Activated T-cell treated with anti-CD3 and anti-CD28 coated beads for 4 hours (primary cell): ENCODE measurements at places on chromosomes 2 and 18.

GRCh38 chr2:44420725-44421124, 59.0 kb downstream of the CAMKMT start:
- DNase-seq: no peak

DNA sequence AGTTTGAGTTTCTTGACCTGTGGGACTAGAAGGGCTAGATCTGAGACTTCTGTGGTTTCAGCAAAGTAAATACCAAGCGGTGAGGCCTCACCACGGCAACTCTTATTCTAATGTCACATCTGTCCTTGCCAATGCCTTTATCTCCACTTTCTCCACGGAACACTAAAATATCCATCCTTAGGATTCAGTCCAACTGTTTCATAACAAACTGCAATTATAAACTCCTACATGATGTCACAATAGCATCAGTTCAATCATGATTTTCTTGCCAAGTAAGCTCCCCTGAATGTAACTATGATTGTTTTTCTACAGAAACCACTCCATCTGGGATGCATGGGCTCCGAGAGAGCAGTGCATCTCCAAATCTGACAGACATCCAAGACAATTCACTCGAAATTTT, 79.6 kb downstream of the LRATD1 start:
- no peak for DNase-seq

DNA sequence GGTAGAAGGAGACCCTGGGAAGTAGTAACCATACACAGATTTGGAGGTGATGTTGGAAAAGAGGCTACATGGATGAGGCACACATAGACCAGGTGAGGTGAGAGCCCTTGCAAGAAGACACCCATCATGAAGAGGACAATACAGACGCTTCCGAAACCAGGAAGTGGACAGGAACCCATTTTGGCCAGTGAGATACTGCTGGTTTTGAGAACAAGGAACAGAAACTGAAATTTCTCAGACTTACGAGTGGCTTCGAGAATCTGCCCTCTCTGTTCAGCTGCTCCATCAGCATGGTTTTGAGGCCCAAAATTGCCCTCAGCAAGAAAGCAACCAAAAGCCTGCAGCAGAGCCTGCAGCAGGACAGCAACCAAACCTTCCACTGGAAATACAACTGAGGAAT, 479.1 kb upstream of the NRXN1 start:
- DNase-seq: no peak

DNA sequence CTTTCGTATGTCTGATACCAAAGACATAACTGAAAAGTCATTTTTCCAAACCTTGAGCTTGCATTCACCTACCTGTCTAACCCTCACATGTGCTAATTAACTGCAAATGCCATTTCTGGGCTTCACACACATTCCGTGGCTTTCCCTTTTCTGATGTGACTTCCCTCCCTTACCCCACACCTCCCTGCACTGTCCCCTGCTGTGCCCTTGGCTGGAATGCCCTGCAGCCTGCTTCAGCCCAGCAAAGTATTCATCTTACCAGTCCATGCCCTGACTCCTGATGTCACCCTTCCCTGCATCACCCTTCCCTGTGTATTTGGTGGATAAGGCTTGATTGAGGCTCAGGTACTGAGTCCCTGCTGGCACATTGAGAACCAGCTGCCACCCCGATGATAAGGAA, 12.2 kb downstream of the RETSAT start:
- no peak for DNase-seq

DNA sequence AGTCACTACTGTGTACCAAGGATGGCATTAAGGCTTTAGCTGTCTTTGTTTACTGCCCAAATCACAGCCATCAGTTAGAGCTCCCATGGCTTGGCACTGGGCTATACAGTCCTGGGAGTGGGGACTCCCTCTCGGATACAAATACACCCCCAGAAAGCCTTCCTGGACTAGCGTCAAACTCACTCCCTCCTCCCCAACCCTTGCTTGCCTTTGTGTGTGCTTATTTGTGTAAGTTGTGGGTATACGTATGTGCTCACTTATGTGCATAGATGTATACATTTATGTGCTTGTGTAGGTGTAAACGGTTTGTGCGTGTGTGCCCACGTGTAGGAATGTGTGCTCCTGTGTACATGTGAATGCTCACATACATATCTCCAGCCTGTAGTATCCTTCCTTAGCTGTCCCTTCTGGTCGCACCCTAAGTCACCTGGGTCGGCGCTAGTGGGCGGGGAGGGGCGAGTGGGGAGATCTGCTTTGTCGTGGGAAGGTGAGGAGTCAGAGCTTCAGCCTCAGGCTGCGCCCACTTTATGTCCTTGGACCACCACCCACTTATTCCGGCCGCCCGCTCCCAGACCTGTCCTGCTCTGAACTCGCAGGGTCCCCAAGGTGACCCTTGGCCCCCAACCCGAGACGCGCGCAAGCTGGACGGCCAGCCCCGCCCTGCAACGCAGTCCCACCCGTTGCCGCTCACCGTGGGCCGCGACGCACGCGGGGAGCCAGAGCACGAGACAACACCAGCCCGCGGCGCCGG, 461 bp downstream of the PRADC1 start:
- DNase-seq: no peak

DNA sequence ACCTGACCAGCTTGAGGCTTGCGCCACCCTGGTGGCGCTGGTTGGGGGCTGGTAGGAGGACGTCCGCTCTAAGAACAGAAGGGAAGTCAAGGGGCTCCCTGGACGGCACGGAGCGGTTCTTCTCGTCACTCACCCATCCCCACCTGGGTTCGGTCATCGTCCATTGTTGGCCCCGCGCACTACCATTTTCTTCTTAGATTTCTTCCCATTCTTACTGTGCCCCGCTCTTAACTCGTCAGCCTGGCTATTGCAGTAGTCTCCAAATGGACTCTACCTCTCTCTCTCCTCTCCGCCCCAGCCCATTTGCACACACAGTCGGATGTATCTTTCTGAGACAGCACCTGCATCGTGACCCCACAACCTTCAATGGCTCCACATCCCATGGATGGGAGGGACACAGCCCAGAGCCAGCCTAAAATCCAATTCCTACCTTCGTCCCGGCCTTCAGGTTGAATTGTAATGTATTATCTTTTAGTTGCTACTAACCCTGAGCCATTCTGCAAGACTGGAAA, 814 bp upstream of the RAB1A start:
- no peak for DNase-seq

- no peak for DNase-seq
These were observed 92.5 kb upstream of the EML6 start for GRCh38 chr2:54630858-54631497.

- DNase-seq: peak; percentile 54
These were observed 38.3 kb downstream of the TTC32 start for GRCh38 chr2:19863303-19864041.

DNA sequence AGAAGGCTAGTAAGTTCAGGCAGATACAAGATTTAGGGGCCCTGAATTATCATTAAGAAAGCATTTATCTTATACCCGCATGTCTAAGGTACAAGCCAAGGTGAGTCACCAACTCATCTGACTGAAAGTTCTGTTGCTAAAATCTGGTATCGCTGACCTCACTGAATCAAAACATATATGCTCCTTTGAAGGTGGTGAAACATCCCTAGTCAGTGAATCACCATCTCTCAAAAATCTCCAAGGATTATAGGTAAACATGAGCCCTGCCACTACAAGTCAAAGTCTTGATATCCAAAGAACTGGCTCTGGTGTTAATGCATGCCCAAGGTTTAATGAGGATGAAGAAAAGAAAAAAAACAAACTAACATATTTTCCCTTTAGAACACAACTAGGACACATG, 43.5 kb downstream of the IRS1 start:
- DNase-seq: no peak

DNA sequence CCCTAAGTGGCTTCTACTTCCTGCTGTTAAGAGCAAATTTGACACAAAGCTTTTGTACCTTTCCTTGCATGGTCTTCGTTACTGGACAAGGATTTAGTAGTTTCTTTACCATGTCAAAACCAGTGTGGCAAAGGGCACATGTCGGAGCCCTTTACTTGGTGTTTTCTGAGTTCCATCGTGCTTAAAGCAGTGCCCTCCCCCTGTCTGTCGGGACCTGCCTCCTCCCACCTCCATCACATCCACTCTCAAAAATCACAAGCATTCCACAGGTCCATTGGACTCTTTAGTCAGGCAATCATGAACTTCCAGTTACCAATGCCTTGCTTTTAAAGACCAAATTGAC, 763 bp downstream of the CCDC141 start:
- no peak for DNase-seq

DNA sequence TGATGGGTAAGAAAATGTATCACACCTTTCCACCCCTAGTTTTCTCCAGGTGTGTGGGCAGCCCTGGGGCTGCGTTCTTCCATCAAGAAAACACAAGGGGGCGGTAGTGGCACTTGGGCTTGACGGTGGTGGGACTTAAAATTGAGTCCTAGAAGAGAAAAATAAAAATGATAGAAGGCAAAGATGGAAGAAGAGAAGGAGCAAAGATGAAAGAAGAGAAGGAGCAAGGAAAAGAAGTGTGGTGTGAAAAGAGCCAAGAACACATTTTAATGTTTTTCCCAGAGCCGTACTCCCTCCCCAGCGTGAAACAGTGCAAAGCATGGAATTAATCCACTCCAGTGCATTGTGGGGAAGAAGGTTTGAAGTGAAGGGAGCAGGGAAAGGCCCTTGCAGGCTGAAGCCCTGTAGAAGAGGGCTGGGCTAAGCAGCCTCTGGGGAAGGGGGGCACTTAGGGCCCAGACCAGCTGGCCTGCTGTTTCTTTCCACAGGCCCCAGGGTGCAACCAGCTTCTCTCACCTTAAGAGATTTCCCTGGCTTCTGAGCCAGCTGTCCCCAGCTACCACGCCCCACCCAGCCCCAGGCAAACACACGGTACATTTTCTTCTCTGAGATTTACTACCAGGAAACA, 256.8 kb downstream of the RNF152 start:
- DNase-seq: peak; percentile 18

DNA sequence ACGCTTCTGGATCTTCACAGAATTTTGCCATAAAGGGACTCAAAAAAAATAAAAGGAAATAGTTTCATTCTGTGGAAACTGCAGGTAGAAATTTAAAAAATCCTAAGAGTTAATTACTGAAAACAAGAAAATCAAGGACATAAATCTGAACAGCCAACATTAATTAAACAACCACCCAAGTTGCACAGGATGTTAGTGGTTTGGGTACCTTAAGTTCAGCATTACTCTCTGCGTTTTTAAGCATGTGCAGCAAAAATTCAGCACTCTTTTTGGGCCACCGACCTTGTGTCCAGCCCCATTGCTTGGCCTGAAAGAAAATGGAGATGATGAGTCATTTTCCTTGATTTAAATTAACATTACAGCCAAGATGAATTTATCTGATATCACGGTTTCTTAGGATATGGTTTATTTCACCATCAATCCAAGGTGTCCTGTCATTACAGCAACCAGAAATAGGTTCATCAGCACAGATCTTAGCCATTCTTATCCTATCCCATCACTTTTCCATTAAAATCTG, 3.3 kb upstream of the C18orf32 start:
- DNase-seq: no peak

DNA sequence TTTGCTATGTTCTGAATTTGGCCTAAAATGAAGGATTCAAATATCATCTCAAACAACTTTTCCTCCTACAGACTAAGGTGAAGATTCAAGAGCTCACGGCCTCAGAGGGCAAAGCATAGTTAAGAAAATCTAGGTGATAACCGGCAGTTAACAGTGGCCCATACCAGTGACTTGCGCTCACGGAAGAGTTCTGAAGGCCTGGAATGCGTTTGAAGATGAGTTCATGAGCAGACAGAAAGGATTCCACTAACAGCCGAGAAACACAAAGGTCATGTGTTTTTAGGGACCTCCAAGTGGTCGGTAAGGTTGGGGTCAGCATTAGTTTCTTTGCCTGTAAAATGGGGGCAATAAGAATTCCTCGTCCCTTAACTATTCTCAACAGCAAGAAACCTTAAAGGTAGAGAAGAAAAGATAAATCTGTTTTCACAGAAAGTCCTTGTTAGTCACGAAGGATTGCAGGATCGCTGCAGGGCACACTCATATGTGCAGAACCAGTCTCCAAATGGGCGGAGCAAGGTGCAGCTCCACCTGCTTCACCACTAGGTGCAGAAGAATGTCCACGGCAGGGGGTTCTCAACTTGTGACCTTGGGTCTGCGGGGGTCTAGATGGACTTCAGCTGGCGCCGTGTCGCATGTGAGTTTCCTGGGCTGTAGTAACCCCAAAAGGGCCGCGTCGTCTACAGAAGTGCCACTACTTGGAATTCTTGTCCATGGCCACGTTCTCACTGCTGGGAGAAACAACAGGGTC, 708 bp upstream of the RPIA start:
- DNase-seq: peak; percentile 31

GRCh38 chr2:188251034-188251433, 40.6 kb upstream of the GULP1 start:
- DNase-seq: no peak

- DNase-seq: no peak
These were observed 14.2 kb downstream of the SEPTIN2 start for GRCh38 chr2:241329669-241330615.

GRCh38 chr2:46485002-46485401, 5.6 kb downstream of the TMEM247 start:
- no peak for DNase-seq

DNA sequence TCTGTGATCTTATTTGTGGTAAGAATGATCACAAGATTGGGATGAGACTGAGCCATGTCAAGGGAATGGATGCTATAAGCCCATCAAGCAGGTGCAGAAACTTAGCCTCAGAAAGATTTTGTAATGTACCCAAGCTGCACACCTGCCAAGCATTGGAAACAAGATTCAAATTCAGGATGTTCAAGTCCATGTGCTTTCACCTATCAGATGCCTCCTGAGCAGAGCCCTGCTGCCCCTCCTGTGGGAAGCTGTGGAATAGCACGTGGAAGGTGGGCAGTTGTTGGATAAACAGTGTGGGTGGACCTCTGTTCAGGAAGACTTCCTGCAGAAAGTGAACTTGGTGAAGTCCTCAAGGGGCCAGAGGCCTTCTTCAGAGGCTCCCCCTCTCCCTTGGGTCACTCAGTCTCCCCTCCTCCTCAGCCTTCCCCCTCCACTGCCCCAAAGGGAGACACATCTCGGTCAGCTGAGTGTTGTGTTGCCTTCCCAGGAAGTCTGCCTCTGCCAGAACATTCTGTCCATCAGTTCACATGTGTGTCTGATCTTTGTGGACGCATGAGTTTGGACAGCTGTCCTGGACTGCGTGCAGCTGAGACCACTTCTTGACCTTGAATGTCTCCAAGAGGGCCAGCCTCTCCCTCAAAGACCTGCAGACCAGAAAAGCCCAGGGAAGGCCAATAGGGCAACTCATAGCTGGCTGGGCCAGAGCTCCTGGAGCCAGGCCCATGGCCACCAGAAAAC, 186.1 kb downstream of the INHBB start:
- DNase-seq: no peak
